ENCODE measurements at places on chromosomes 2 and 18.

GRCh38 chr2:27795868-27796277 lies 24.4 kb downstream of the MRPL33 start:
- DNase-seq: no peak

DNA sequence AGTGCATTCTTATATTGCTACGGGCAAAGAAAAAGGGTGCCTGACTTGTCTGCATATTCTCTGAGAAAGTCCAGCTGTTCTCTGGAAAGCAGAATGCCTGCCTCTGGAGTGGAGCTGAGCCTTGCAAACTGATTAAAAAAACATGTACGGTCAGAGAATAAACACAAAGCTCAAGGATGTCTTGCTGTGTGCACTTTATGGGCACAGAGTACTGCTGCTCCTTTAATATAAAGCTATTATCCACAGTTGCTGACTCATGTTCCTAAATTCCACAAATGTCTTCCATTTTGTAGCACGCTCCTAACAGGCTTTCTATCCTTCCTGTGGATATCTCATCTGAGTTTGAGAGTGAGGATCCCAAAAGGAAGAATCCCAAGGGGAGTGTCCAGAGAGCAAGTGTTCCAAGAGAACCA lies 229.0 kb downstream of the MREG start:
- DNase-seq: no peak

DNA sequence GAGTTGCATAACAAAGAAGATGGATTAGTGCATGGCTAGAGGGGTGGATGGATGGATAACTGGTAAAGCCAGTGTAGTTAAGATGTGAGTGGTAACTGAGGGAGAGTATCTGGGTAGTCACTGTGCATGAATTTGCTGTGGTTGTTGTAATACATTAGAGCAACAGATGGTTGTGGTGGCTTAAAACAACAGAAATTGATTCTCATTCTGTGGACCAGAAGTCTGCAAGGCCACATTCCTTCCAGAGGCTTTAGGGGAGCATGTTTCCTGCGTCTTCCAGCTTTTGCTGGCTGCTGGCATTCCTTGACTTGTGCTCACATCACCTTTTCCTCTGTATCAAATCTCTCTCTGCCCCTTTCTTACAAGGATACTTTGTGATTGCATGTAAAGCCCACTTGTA lies 155.4 kb downstream of the ASB1 start:
- no peak for DNase-seq

GRCh38 chr18:63378919-63379638 lies 12.1 kb upstream of the KDSR start:
- DNase-seq: no peak

GRCh38 chr18:65592435-65592834 lies 158.4 kb upstream of the CDH7 start:
- no peak for DNase-seq

GRCh38 chr2:217834057-217834620 lies 168.7 kb downstream of the TNS1 start:
- DNase-seq: no peak

DNA sequence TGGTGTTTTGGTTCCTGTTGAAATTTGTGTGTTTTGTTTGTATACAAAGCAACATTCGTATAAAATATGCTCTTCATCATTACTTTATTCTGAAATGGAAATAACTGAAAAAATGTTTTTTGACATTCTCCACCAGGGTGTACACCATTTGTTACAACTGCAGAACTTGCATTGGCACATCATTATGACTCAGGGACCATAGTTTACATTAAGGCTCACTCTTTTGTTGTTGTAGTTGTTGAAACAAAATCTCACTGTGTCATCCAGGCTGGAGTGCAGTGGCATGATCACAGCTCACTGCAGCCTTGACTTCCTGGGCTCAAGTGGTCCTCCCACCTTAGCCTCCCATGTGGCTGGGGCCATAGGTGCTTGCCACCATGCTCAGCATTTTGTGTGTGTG lies 676.6 kb downstream of the TDRD15 start:
- no peak for DNase-seq
